ENCODE measurements at places on chromosomes 11 and 22.

GRCh38 chr11:104001561-104002056 is 34.8 kb upstream of the DDI1 start:
- no peak for DNase-seq

DNA sequence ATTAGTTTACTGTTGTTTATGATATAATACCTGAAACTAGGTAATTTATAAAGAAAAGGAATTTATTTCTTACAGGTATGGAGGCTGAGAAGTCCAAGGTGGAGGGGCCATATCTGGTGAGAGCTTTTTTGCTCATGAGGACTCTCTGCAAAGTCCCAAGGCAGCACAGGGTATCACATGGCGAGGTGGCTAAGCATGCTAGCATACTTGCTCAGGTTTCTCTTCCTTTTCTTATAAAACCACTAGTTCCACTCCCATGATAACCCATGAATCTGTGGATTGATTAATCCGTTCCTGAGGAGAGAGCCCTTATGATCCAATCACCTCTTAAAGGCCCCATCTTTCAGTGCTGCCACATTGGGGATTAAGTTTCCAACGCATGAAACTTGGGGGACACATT is 82.7 kb downstream of the PHF21A start:
- DNase-seq: no peak

GRCh38 chr11:115497303-115497702 is 6.9 kb downstream of the CADM1 start:
- no peak for DNase-seq

GRCh38 chr22:37328017-37328416 is 45.7 kb downstream of the CYTH4 start:
- no peak for DNase-seq

DNA sequence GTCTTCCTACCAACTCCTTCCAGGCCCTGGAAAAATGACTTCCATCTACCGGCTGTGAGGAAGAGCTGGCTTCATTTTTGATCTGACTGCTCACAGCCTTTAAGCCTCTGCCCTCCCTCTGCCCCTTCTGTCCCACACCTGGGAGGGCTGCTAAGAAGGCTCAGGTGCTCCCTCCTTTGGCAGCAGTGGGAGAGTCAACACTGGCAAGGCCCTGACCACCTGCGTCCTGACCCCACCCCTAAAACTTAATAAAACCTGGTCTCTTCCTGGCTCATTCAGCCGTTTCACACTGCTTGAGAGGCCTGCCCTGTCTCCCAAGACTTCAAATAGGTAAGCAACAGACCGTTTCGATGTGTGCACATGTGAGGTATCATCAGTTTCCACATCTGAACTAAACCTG is 52.1 kb upstream of the NFRKB start:
- no peak for DNase-seq

DNA sequence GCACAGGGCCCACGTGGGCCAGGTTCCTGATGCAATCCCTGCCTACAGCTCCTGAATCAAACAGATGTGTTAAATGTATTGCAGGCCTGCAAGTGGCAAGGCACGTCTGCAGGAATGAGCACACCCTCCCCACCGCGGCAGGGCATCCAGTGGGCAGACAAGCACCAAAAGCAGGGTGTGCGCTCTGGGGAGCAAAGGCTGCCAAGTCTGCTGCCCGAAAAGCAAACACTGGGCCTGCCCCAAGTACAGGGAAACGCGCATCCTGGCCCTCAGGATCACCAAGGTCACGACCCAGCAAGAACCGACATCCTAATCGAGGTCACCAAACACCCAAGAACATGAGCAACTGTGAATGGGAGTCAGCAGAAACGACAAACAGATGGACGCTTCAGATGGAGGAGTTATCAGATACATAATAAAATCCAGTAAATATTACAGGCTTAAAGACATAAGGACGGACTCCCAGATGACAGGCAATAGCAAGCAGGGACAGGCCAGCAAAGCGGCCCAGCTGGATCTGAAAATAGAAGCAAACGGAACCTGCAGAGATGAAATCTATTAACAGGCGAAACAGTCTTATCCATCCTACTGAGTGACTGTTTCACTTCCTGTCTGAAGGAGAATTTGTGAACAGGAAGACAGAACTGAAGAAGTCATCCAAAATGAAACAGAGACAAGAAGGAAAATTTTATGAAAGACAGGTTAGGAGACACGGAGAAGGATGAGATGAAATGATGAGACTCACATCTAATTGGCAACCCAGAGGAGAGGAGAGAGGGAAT is 26.7 kb downstream of the CARS1 start:
- DNase-seq: no peak

GRCh38 chr11:112320668-112321067 is 60.0 kb upstream of the PLET1 start:
- DNase-seq: no peak

DNA sequence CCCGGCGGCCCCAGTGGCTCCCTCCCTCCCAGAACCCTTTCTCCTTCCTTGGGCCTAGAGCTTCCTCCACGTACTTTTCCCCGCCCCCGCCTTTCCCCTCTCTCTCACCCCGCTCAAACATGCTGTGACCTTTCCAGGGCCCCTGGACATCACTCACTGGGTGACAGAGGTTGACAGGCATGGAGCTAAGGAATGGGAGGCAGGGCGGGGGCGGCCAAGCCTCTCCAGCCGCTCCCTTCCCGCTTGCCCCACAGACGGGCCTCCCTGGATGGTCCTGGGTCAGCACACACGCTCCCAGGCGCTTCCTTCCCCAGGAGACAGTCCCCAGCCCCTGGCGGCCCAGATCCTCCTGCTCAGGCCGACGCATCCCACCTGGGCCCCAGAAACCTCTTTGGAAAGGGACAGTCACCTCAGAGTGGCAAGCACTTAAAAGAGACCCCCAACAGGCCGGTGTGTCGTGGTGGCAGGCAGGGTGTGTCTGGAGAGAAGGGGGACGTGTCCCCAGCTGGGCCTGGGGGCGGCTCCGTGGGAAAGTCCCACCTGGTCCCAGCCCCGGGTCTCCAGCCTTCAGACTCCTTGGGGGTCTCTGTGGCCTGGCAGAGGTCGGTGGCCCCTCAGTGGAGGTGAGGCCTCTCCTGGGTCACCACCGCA is 8.8 kb downstream of the H19 start:
- DNase-seq: no peak

GRCh38 chr11:130738611-130739010 is 177.7 kb downstream of the SNX19 start:
- no peak for DNase-seq

DNA sequence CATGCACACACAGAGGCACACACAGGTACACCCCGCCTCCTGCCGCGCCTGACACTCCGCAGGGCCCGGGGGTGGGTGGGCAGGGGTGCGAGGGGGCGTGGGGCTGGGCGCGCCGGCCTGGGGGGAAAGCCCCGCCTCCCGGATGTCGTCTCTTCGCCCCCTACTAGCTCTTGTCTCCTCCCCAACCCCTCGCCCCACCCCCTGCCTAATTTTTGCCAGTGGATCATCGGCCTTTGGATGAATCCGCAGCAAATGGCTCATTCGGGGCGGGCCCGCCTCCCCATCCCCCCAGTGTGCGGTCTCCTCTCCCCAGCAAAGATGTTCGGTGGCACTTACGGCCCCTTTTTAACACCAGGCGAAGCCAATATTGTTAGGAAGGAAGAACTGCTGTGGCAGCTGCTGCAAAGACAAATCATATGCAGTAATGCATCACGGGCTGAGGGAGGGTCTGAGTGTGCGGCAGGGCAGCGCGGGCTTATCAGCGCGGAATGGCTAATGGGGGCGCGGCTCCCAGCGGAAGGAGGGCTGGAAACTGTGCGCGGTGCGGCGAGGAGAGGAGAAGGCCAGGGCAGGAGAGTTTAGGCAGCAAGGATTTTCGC is 13.4 kb upstream of the NECTIN1 start:
- no peak for DNase-seq

Data from hypothalamus (tissue), 51 donors.